Dorsolateral prefrontal cortex (tissue), 122 donors: ENCODE measurements at places on chromosomes 4 and X.
A peak's percentile ranks its signal among the peaks of the same experiment; 100 is the strongest.

DNA sequence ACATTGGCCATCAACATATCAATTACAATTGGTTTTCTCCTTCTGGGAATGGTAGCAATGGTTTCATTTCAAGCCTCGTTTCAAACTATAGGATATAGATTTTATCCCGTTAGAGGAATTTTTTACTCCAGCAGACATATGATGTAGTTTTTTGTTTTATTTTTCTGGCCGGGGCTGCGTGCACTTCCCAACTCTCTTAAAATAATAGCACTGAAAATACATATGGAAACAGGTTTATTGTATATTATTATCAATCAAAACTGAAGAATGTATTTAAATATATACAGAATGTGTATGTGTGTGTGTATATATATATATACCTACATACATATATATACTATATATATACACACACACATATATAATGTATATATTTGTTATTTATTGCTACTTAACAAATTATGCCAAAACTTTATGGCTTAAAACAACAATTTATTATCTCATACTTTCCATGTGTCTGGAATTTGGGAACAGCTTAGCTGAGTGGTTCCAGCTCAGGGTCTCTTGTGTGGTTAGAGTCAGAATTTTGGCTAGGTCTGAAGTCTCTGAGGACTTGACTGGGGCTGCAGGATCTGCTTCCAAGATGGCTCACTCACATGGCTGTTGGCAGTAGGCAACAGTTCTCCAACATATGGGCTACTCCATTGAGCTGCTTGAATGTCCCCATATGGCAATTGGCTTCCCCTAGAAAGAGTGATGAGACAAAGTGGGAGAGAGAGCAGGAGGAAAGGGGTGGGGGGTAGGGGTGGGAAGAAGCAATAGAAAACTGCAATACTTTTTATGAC lies 314.1 kb downstream of the PPP1R2C start:
- no peak for DNase-seq

DNA sequence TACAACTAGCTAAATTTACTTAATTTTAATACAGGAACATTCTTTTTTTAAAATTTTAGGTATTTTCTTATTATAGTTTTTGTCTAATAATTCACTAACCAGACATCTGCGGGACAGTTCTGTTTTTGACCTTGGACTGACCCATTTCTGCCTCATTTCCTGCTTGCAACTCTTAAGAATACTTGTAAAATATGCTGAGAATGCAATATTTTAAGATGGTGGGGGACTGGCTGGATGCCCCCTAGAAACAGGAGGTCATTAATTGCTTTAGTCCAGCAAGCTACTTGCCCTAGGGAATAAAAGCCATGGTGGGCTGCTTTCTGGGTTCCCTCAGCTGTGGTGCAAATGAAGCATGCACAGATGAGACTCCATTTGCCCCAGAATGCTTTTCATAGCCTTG lies 2348.4 kb downstream of the PCDH7 start:
- DNase-seq, result no peak

- DNase-seq, result no peak
Observed at GRCh38 chrX:80792205-80792604, 17.5 kb downstream of the BRWD3 start.

GRCh38 chr4:181508601-181509000 lies 734.6 kb upstream of the TENM3 start:
- no peak for DNase-seq

GRCh38 chr4:53497487-53498244 lies 93.6 kb downstream of the LNX1 start:
- DNase-seq, result no peak

GRCh38 chrX:386768-387575 lies at the start of gene PPP2R3B:
PPP2R3B (minus strand) TSS chrX:386907; CDS start chrX:386691, 216 bp downstream.
- peak; percentile 98 for DNase-seq

GRCh38 chr4:183436417-183436816 lies 8.0 kb upstream of the CDKN2AIP start:
- no peak for DNase-seq

DNA sequence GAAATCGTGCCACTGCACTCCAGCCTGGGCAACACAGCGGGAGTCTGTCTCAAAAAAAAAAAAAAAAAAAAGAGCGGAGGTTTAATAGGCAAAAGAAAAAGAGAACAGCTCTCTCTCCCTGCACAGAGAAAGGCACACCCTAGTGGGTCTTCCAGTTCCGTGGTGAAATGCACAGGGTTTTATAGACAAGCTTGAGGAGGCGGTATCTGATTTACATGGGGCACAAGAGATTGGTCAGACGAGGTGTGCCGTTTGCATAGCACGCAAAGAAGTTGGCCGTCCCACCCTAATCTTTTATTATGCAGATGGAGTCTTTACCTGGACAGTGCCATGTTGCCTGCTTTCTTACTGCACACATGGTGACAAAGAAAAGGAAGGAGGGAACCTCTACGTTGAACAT lies 33.5 kb upstream of the REST start:
- DNase-seq, result no peak

DNA sequence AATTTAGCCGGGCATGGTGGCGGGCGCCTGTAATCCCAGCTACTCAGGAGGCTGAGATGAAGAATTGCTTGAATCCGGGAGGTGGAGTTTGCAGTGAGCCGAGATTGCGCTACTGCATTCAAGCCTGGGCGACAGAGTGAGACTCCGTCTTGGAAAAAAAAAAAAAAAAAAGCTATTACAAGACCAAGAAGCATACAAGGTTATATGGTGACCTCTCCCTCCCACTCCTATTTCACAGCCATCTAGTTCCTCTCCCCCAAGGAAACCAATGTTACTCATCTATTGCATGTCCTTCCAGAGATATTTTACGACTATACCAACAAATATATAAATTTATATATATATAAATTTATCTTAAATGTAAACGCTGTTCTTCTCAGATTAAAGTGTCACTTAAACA lies 3.2 kb downstream of the SLC9A7 start:
- no peak for DNase-seq

DNA sequence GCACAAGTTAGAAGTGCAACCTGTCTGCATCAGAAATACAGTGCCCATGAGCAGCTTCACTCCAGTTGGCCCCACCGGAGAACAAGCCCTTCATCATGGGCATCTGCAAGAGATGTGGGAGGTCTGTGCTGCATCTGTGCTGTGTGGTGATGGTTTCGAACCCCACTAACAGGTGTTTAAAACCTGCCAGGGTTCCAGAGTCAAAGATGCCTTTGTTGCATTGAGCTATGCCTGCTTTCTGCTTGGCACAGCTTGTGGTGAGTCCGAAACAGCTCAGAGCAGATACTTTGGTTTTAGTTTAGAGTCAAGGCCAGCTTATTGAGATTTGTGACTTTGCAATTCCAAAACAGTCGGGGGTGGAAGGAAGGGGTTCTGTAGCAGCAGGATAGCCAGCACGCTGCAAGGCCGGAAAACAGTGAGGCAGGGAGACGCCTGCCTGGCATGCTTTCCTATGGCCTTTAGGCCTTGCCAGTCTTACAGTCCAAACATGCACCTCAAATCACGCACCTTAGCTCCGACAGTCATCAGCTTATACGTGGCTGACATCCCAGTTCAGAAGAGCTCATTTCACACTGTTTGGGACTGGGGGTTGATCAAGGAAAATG lies 21.8 kb downstream of the MAGEA9 start:
- no peak for DNase-seq

- DNase-seq, result no peak
Observed at GRCh38 chrX:95974096-95974470, 710.6 kb upstream of the DIAPH2 start.

DNA sequence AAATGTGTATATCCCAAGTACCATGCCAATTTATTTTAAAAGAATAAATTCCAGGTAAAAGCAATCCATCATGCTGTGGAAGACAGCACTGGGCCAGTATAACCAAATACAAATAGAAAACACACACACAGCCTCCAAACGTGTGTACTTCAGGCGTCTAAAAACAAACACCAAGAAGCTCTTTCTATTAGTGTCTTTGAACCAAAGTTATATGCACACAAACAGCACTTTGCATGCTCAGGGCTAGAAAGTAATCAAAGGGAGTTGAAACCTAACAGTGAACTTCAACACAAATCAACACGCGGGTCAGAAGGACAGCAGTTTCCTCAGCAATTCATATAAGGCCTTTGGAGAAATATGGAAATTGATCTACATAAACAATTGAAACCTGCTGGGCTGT lies 15.4 kb downstream of the GASK1B start:
- no peak for DNase-seq

GRCh38 chr4:38815885-38816782 lies 11.5 kb upstream of the TLR1 start:
- DNase-seq, result no peak

DNA sequence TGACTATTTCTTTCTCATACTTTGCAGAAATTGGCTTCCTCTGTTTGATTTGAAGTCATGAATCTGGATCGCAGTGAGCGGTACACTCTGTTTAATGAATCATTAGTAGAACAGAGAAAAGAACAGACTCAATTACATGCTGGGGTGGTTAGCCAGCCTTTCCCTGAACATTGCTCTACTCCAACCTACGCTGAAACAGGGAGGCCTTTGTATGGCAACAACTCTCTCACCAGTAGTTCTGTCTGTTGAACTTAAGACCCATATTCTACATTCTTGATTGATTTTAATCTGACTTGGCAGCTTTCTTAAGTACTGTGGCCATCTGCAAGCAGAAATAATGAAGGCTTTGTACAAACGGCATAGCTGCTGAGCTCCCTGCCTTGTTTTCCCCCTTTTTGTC lies 19.0 kb upstream of the AP1S2 start:
- DNase-seq, result no peak

DNA sequence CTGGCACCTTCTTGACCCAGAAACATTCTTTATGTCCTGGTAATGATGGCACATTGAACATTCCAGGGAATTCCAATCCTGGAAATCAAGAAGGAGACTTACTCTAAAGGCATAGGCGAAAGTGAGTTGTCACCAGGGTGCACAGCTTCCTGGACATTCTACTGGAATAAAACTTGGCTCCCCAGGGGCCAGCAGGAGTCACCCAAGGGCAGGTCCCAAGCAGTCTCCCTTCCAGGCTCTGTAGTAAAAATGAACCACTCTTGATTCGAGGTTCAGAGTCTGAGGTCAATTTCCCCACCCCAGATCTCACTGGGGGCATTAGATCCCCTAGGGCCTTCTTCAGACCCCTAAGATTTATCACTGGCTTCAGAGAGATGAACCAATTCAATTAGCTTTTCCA lies 338.7 kb upstream of the GATB start:
- DNase-seq, result no peak

DNA sequence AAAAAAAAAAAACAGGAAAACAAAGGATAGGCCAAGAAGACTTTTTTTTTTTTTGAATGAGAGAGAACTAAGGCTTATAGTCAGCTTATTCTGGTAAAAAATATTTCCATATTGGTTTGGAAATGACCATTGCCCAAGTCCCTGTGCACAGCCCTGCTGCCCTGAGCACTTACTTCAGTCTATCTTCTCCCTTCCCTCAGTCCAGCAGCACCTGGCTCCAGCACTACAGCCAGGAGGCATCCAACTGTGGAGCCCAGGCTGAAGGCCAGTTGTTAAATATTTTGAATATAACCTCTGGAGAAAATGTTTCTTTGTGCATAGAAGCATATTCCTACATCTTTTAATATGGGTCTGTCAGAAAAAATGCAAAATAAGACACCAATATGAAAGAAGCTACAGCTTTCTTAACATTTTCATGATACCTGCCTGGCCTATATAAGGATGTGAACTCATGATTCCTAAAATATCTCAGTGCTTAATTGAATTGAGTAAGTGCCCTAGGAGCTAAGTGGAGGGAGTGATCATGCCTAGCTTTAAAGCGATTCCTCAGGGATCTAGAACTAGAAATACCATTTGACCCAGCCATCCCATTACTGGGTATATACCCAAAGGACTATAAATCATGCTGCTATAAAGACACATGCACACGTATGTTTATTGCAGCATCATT lies 14.4 kb downstream of the LRRC66 start:
- DNase-seq, result no peak

- DNase-seq, result no peak
Observed at GRCh38 chrX:20015945-20016615, 25.2 kb upstream of the BCLAF3 start.

DNA sequence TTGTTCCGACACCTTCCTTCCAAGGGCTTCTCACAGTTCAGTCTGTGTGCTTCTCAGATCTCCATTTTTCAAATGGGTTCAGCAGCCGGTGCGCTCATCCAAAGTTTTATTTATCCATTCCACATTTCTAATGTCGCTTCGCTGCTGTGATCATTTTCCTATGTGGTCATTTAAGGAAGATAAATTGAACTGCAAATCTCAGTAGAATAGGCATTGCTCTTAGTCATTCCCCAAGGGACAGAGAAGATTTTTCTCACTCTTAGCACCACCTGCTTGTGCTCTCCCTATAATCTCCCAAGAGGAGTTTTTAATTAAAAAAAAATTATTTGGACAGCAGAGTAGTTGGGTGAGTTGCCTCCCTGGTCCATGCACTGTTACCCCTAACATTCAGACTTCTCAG lies 278.9 kb upstream of the GATB start:
- no peak for DNase-seq
